ENCODE measurements at places on chromosomes 6 and 20. TPM values are rescaled to one million over a fixed set of nuclear protein-coding genes. Genes with fewer than 3 reads are reported as not detected.

The LKAAEAR1 gene
- 0.39 TPM for total RNA-seq

The CTCFL gene
- total RNA-seq, result 0.10 TPM

- no peak for DNase-seq
Measured at GRCh38 chr20:60223174-60223573, 265.0 kb downstream of the CDH26 start.

- DNase-seq, result no peak
Measured at GRCh38 chr6:159989492-159990480, 20.9 kb downstream of the IGF2R start.

GRCh38 chr20:5401277-5401875, 84.6 kb upstream of the PROKR2 start:
- no peak for DNase-seq

- DNase-seq, result no peak
Measured at GRCh38 chr20:49614338-49615050, 46.6 kb upstream of the PTGIS start.

DNA sequence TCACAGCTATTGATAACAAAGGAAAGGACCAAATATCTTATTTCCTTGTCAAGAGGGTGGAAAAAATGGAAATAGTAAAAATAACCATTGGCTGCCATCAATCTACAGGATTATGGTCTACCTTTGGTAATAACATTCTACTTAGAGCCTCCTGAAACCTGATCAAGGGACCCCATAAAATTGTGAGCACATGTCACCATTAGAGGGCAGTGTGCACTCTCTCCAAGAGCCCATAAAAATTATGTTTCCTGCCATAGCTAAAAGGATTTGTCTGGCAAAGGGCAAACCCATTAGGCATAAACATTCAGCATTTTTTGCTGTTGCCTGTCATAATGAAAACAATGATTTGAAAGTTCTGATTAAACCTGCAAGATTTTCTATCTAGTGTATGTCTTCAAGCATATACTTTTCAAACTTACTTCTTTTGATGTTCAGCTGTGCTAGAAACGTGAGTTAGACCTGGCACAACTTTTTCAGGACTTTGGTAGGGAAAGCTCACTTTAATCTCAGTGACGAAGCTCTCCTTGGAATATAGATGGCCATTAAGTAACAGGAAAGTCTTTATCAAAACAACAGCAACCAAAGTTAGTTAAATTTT, 120.7 kb upstream of the ZFP64 start:
- DNase-seq, result peak; percentile 63
